ENCODE measurements at places on chromosomes 1 and 21.

- DNase-seq = no peak
- H3K4me1 ChIP-seq = no peaks in the 10 kb centered on the region
- no peak overlapping the region for H3K4me3 ChIP-seq
These were observed 109.0 kb upstream of the KCTD3 start for GRCh38 chr1:215458104-215458503.

- no peak overlapping the region for H3K4me3 ChIP-seq
- H3K27ac ChIP-seq = no peak overlapping the region
- no peaks in the 10 kb centered on the region for H3K36me3 ChIP-seq
- H3K27me3 ChIP-seq = no peaks in the 10 kb centered on the region
- peaks cover 13% of the 10 kb centered on the region for H3K4me1 ChIP-seq
- DNase-seq = no peak
These were observed 15.0 kb upstream of the KCNN3 start for GRCh38 chr1:154884869-154885701.

DNA sequence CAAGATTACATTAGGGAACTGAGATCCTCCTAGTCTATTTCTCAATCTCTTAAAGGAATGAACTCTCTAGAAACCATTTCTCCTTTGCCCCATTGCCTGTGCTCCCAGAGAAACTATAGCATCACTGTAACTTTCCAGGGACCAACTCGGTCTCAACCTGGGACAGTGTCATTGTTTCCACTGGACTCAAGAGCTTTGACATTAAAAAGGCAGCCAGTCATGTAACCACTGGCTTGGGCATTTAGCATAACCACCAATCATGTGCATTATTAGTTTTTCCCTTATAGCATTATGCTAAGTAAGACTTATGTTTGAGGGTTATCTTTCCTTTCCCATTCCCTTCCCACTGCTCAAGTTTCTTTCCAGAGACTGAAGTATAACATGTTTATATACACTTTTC, 18.2 kb downstream of the TEX38 start:
- DNase-seq = no peak
- H3K4me1 ChIP-seq = no peaks in the 10 kb centered on the region
- no peak overlapping the region for H3K27ac ChIP-seq
- H3K27me3 ChIP-seq = no peaks in the 10 kb centered on the region
- H3K36me3 ChIP-seq = peaks cover 88% of the 10 kb centered on the region

GRCh38 chr1:65082346-65083040, 65.5 kb upstream of the AK4 start:
- H3K36me3 ChIP-seq = no peaks in the 10 kb centered on the region
- H3K4me1 ChIP-seq = no peaks in the 10 kb centered on the region
- no peak overlapping the region for H3K27ac ChIP-seq
- no peaks in the 10 kb centered on the region for H3K27me3 ChIP-seq

DNA sequence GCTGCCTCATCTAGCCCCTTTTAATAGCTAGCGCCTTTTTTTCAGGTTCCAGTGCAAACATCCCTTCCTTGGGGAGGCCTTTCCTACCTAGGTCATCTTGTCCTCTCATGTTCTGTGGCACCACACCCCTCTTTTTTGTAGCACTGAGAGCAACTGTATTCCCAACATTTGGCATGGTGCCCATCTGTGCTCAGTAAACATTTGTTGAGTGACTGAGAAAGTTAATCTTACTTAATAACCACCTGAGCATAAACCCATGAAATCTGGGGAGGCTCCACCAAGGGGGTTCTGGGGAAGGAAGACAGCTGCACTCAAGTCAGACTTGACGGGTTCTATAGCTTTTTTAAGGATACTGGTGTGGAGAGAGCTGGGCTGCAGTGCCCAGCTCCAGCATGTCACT, 90.0 kb downstream of the NOS1AP start:
- DNase-seq = no peak
- H3K27me3 ChIP-seq = no peaks in the 10 kb centered on the region
- H3K27ac ChIP-seq = no peak overlapping the region
- H3K4me1 ChIP-seq = no peaks in the 10 kb centered on the region
- H3K4me3 ChIP-seq = no peak overlapping the region
- peaks cover 3% of the 10 kb centered on the region for H3K36me3 ChIP-seq

DNA sequence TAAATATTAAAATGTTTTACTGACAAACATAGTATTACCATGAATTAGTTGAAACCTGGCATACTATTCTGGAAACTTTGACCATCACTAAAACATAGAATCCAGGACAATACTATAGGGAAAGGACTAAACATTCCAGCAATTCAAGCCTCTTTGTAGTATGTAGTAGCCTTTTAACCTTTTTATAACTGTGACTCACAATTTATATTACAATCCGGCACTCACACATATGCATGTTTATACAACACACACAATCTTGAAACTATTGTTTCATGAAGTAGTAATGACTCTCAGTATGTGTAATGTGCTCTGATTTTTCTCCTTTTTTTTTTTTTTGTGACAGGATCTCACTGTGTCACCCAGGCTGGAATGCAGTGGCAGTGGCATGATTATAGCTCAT, 64.3 kb downstream of the ANKRD13C start:
- no peak overlapping the region for H3K27ac ChIP-seq
- H3K4me1 ChIP-seq = no peaks in the 10 kb centered on the region
- no peak overlapping the region for H3K4me3 ChIP-seq
- no peak for DNase-seq

- no peaks in the 10 kb centered on the region for H3K27me3 ChIP-seq
- H3K4me1 ChIP-seq = peaks cover 50% of the 10 kb centered on the region
- H3K36me3 ChIP-seq = no peaks in the 10 kb centered on the region
- H3K4me3 ChIP-seq = no peak overlapping the region
- H3K27ac ChIP-seq = no peak overlapping the region
- DNase-seq = no peak
These were observed 10.1 kb downstream of the PLEKHA6 start for GRCh38 chr1:204349602-204350001.

DNA sequence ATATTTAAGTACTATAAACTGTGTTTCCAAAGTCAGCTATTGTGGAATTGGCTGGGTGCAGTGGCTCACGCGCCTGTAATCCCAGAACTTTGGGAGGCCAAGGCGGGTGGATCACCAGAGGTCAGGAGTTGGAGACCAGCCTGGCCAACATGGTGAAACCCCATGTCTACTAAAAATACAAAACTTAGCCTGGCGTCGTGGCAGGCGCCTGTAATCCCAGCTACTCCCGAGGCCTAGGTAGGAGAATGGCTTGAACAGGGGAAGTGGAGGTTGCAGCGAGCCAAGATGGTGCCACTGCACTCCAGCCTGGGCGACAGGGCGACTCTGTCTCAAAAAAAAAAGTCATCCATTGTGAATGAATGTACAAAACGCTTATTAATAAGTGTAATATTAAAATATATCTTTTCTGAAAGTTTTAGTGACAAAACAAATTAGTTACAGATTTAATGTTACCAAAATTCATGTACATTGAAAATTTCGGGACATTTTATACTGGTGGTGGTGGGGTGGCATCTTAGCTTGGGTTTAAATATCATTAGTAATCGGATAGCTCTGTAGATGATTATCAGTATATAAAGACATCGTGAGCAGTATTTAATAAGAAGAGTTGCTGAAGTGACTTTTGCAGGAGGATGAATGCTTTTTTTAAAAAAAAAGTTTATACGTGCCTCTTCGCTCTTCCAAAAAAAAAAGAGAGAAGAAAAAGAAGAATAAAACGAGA, 503 bp upstream of the SRSF11 start:
- peaks cover 58% of the 10 kb centered on the region for H3K36me3 ChIP-seq
- H3K4me1 ChIP-seq = peaks cover 17% of the 10 kb centered on the region
- H3K4me3 ChIP-seq = peak overlapping the region; percentile 86
- no peak for DNase-seq
- no peak overlapping the region for H3K27ac ChIP-seq
- no peaks in the 10 kb centered on the region for H3K27me3 ChIP-seq

GRCh38 chr1:212743901-212744475, 44.3 kb upstream of the BATF3 start:
- peaks cover 2% of the 10 kb centered on the region for H3K4me1 ChIP-seq
- no peaks in the 10 kb centered on the region for H3K27me3 ChIP-seq
- no peak for DNase-seq
- H3K36me3 ChIP-seq = peaks cover 3% of the 10 kb centered on the region

GRCh38 chr1:43305926-43306687, 5.3 kb downstream of the TIE1 start:
- H3K27me3 ChIP-seq = peaks cover 2% of the 10 kb centered on the region
- H3K36me3 ChIP-seq = no peaks in the 10 kb centered on the region
- peaks cover 3% of the 10 kb centered on the region for H3K4me1 ChIP-seq
- no peak overlapping the region for H3K4me3 ChIP-seq

- H3K4me1 ChIP-seq = no peaks in the 10 kb centered on the region
- no peak overlapping the region for H3K27ac ChIP-seq
- no peak for DNase-seq
- H3K36me3 ChIP-seq = no peaks in the 10 kb centered on the region
- no peak overlapping the region for H3K4me3 ChIP-seq
These were observed 22.0 kb upstream of the KCNC4 start for GRCh38 chr1:110188035-110188618.

- no peak overlapping the region for H3K27ac ChIP-seq
- no peak overlapping the region for H3K4me3 ChIP-seq
These were observed 3.4 kb upstream of the CHI3L1 start for GRCh38 chr1:203189951-203190352.

DNA sequence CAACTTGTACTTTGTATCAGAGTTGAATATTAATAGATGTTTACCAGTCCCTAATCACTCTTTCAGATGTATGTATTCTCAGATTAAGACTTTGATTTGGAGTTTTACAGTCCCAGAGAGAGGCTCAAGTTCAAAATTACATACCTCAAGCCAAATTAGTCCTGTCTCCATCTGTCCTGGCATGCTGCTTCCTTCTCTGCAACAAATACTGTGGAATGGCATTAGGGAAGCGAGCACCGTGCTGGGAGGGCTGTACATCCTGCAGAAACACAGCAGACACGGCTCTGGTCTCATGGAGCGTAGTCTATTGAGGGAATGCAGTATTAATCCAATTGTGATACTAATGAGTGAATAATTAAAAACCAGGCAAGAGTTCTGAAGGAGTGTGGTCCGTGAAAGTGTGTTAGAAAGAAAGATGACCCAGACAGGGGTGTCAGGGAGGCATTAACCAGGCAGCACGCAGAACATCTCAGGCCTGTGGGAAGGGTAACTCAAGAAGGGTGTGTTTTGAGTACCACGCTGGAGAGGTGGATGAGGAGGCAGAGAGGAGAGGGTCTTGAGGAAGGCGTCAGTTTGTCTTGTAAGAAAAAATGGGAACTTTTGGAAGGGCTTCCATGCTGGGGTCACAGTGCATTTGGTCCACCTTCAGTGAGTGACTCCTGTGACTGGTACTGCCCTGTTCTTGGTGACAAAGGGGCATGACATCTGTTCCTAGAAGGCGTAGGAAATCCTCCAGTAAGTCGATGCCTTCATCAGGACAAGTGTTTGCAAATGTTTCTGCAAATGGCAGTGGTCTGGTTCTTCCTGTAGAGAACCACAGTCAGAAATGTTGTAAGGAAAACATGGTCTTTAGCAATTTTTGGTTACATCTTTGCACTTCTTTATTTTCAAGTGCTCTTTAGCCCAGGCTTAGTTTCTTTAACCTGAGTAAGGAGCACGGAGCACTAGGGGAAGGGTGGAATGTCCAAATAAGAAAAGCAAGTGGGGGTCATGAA, 1.6 kb downstream of the RAB4A start:
- peak overlapping the region; percentile 61 for H3K4me3 ChIP-seq
- H3K27me3 ChIP-seq = no peaks in the 10 kb centered on the region
- H3K36me3 ChIP-seq = peaks cover 1% of the 10 kb centered on the region
- no peak overlapping the region for H3K27ac ChIP-seq
- H3K4me1 ChIP-seq = peaks cover 7% of the 10 kb centered on the region
- no peak for DNase-seq

DNA sequence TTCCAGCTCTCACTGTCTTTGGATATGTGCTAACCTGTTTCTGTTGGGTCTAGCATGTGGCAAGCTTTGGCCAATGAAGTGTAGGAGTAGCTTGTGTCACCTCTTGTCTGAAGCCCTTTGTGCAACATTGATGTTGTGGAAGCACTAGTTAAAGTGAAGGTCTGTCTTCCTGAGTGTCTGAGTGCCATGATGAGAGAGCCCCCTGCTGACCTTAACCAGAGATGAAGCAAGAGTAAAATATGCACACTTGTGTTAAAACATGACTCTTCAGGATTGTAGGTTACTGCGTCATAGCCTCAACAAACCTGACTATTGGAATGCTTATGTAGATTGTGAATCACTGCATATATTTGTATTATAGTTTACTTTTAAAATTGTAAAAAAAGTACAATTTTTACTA, 103.7 kb downstream of the NCAM2 start:
- no peak overlapping the region for H3K4me3 ChIP-seq
- no peaks in the 10 kb centered on the region for H3K36me3 ChIP-seq
- peak; percentile 36 for DNase-seq
- H3K4me1 ChIP-seq = peaks cover 23% of the 10 kb centered on the region
- H3K27me3 ChIP-seq = no peaks in the 10 kb centered on the region

- no peak overlapping the region for H3K27ac ChIP-seq
- H3K4me1 ChIP-seq = no peaks in the 10 kb centered on the region
- no peak for DNase-seq
- H3K4me3 ChIP-seq = no peak overlapping the region
- H3K36me3 ChIP-seq = no peaks in the 10 kb centered on the region
These were observed 6.1 kb downstream of the DMBX1 start for GRCh38 chr1:46495778-46496177.

GRCh38 chr21:42063571-42064521, 7.3 kb upstream of the UMODL1 start:
- no peak overlapping the region for H3K27ac ChIP-seq
- no peaks in the 10 kb centered on the region for H3K27me3 ChIP-seq
- no peak overlapping the region for H3K4me3 ChIP-seq
- DNase-seq = no peak
- no peaks in the 10 kb centered on the region for H3K36me3 ChIP-seq

DNA sequence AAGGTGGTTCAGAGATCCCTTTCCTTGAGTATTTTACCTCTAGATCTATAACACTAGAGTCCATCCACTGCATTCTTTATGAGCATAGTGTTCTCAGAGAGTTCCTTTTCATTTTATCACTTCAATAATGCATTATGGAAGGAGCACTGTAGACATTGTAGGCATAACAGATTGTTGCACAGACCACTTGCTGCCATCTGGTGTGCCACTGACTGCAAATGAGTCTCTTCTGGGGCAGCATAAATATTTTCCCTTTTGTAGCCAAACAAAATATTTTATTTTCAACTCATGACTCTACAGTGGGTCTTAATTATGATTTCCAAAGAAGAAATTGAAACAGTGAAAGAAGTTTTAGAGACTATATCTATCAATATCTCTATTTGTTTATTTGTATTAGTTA, 290.4 kb downstream of the OLFM3 start:
- H3K27ac ChIP-seq = no peak overlapping the region
- no peaks in the 10 kb centered on the region for H3K4me1 ChIP-seq
- H3K27me3 ChIP-seq = no peaks in the 10 kb centered on the region
- H3K36me3 ChIP-seq = no peaks in the 10 kb centered on the region
- H3K4me3 ChIP-seq = no peak overlapping the region

DNA sequence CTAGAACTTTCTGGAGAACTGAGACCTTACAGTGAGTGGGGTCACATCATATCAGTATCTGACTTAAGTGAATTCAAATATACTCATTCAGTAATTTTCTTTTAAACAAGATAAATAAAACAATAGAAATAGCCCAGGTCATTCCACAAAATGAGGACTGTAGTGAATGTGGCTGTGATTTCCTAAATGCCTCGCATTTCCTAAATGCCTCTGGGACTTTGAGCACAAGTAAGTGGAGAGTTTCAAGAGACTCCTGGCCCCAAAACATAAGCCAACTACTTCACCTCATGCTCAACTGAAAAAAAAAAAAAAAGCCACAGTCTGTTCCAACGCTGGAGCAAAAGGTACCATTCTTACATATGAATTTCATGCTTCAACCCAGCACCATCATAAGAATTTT, 81.5 kb downstream of the ZNF281 start:
- H3K27me3 ChIP-seq = no peaks in the 10 kb centered on the region
- no peak for DNase-seq
- peaks cover 12% of the 10 kb centered on the region for H3K4me1 ChIP-seq
- no peak overlapping the region for H3K27ac ChIP-seq

Measured in neuronal stem cell (in vitro differentiated cells).